Activated T-cell treated with anti-CD3 and anti-CD28 coated beads, Interleukin-2, amount 50 U/mL, for 72 hours (primary cell): ENCODE measurements at places on chromosomes 3 and 15. TPM values are rescaled to one million over a fixed set of nuclear protein-coding genes. Genes with fewer than 3 reads are reported as not detected.

GRCh38 chr3:18246336-18247060 is 178.6 kb downstream of the SATB1 start:
- H3K36me3 ChIP-seq: no peaks in the 10 kb centered on the region
- no peak overlapping the region for H3K27ac ChIP-seq
- H3K4me3 ChIP-seq: no peak overlapping the region
- peaks cover 11% of the 10 kb centered on the region for H3K27me3 ChIP-seq
- DNase-seq: no peak

GRCh38 chr3:101509811-101510210 is 3.2 kb downstream of the SENP7 start:
- H3K36me3 ChIP-seq: peaks cover 12% of the 10 kb centered on the region
- peaks cover 50% of the 10 kb centered on the region for H3K4me1 ChIP-seq
- DNase-seq: no peak
- peak overlapping the region; percentile 72 for H3K27ac ChIP-seq
- H3K4me3 ChIP-seq: no peak overlapping the region
- H3K27me3 ChIP-seq: no peaks in the 10 kb centered on the region

GRCh38 chr15:74319596-74320351 is 47.7 kb downstream of the CYP11A1 start:
- no peak for DNase-seq
- no peak overlapping the region for H3K4me3 ChIP-seq
- H3K4me1 ChIP-seq: peaks cover 15% of the 10 kb centered on the region
- H3K36me3 ChIP-seq: no peaks in the 10 kb centered on the region
- H3K27me3 ChIP-seq: no peaks in the 10 kb centered on the region

DNA sequence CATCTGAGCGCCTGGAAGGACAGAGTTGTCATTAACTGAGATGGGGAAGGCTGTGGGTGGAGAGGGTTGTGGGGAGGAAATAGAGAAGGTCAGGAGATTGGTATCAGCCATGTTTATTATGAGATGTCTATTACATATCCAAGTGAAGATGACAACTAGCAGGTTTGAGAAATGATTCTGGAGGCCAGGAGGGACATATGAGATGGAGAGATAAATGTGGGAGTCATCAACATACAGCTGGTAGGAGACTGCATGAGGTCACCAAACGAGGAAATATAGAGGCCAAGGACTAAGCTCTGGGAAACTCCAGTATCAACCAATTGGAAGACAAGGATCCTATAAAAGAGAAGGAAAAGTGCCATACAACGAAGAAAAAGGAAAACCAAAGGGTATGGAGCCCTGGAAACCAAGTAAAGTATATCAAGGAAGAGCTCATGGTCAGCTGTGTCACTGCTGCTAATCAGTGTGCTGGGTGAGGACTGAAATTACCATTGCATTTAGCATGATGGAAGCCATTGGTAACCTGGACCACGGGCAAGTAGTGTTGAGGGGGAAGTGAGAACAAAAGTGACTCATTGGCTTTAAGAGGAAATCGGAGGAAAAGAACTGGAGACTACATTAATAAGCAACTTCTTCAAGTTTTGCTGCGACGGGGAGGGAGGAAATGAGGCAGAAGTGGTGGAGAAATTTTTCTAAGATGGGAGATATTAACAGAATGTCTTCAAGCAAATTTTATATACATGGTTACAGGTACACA is 14.0 kb upstream of the UACA start:
- peaks cover 17% of the 10 kb centered on the region for H3K27me3 ChIP-seq
- no peaks in the 10 kb centered on the region for H3K36me3 ChIP-seq
- DNase-seq: no peak
- H3K4me3 ChIP-seq: no peak overlapping the region
- no peaks in the 10 kb centered on the region for H3K4me1 ChIP-seq

- no peak for DNase-seq
- no peaks in the 10 kb centered on the region for H3K36me3 ChIP-seq
- H3K4me3 ChIP-seq: no peak overlapping the region
- peaks cover 7% of the 10 kb centered on the region for H3K27me3 ChIP-seq
- no peaks in the 10 kb centered on the region for H3K4me1 ChIP-seq
- H3K27ac ChIP-seq: no peak overlapping the region
Observed at GRCh38 chr3:139309880-139310279, 33.9 kb upstream of the MRPS22 start.

DNA sequence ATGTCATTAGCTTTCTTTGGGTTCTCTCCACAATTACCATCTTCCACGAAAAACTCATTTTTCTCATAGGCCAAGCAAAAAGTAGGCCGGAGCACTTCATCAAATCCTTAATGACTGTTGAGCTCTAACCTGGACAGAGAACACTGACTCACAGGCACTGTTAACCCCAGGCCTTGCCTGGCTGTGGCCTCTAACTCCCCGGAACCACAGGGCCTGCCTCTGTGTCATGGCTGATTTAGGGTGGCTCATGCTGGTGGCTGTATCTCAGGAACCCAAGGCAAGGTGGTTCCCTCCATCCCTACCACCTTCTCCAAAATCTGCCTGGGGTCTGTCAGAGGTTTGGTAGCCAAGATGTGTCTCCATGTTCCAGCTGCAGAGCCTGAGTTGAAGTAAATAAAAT is 3.6 kb downstream of the CRTAP start:
- peaks cover 27% of the 10 kb centered on the region for H3K4me1 ChIP-seq
- no peaks in the 10 kb centered on the region for H3K27me3 ChIP-seq
- no peak overlapping the region for H3K4me3 ChIP-seq
- peak; percentile 11 for DNase-seq

- no peak for DNase-seq
- H3K27me3 ChIP-seq: no peaks in the 10 kb centered on the region
- peaks cover 18% of the 10 kb centered on the region for H3K4me1 ChIP-seq
Observed at GRCh38 chr3:136653628-136654027, 98.5 kb downstream of the STAG1 start.

DNA sequence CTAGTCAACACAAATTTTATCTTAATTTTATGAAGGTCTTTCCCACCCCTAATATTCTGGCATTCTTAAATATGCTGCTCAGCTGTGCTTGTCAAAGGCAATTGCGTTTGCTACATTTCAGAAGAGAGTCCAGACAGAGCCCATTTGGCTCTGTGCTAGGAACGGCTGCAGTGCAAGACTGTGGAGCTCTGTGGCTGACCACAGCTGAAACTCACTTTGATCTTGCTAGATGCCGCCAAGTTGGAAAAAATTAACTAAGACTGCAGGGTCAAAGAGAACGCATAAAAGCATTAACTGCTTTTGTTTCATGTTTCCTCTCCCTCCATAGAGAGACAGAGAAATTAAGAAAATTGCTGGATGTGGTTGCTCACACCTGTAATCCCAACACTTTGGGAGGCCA is 7.6 kb upstream of the PPP1R2 start:
- peak; percentile 53 for DNase-seq
- H3K27me3 ChIP-seq: no peaks in the 10 kb centered on the region
- peak overlapping the region; percentile 95 for H3K27ac ChIP-seq
- H3K4me3 ChIP-seq: peak overlapping the region; percentile 81

DNA sequence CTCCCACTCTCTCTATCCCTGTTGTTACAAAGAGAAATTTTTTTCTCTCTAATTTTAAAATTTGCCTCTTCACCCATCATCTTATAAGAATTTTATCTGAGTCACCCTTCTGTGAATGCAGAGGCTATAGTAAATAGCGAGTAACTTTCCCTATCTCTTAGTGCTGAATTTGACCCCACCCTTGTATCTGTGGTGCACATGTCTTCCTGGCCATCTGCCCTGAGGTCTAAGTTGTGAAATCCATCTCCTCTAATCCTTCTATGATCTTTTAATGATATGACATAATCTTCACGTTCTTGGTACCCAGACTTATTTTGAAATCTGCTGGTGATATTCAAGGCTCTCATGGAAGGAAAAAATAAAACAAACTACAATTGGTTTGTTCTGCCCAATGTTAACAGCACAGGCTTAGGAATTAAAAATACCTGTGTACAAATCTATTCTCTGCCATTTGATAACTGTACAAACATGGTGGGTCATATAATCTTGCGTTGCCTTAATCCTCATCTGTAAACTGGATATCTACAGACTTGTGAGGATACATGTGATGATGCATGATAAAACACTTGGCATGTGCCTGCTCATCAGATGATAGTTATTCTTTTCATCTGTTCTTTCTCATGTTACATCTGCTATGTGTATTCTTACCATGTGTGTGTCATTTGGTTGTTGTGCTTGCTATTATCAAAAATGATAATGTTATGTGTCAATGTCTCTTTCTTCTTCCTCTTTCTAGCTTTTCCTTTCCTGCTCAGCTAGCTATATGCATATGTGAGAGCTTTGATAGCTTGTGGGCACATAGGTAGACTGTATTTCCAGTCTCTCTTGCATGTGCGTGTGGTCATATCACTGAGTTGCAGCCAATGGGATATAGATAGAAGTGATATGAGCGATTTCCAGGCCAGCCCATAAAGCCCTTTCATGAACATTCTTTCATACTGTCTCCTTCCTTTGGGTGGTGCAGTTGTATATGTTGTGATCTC is 13.7 kb upstream of the CCR3 start:
- H3K36me3 ChIP-seq: peaks cover 2% of the 10 kb centered on the region
- no peak overlapping the region for H3K4me3 ChIP-seq
- H3K27ac ChIP-seq: no peak overlapping the region
- H3K27me3 ChIP-seq: peaks cover 71% of the 10 kb centered on the region

DNA sequence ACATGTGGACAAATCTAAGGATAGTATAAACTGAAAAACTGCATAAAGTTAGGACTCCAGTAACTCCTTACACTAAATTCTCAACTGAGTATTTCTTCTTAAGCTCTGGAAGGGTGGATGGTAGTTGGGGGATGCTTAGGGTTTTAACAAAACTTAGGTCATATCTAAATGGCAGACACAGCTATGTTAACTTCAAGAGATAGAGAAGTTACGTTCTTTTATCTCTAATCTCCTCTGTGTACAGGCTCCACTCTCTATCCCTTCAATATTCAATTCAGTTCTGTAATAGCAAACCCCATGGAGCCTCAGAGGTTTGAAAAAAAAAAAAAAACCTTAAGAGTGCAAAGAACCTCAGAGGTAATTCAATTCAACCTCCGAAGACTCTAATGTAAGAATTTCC is 3.1 kb downstream of the CMTM6 start:
- peaks cover 7% of the 10 kb centered on the region for H3K36me3 ChIP-seq
- H3K27ac ChIP-seq: peak overlapping the region; percentile 63
- no peak for DNase-seq
- H3K4me3 ChIP-seq: no peak overlapping the region
- H3K27me3 ChIP-seq: no peaks in the 10 kb centered on the region
- H3K4me1 ChIP-seq: peaks cover 62% of the 10 kb centered on the region

DNA sequence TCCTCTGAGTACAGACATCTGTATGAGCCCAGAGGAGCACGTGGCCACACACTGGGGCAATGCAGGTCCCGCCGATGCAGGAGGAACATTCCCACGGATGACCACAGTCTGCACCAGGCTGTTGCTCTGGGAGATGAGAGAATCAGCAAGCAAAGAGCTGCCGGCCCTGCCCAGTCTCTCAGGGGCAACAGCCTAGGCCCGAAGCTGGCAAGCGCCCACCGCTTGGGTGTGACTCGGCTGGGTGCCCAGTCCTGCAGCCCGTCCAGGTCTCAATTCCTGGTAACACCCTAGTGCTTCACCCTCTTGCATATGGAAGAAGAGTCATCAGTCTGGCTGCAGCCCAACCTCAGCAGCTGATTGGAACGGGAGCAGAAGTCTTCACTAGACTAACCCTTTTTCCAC is 153.7 kb upstream of the HES1 start:
- no peak overlapping the region for H3K4me3 ChIP-seq
- H3K27ac ChIP-seq: no peak overlapping the region
- no peaks in the 10 kb centered on the region for H3K36me3 ChIP-seq
- no peaks in the 10 kb centered on the region for H3K4me1 ChIP-seq
- H3K27me3 ChIP-seq: peaks cover 12% of the 10 kb centered on the region
- DNase-seq: no peak

Gene AMIGO3
- total RNA-seq: 0.19 TPM

Gene GRIP2
- 0.07 TPM for total RNA-seq

Gene PDHB
- total RNA-seq: 36.9 TPM

Gene CHDH
- 0.89 TPM for total RNA-seq

Gene TGM4
- not detected for total RNA-seq

Gene P2RY14
- total RNA-seq: 0.51 TPM

Gene XXYLT1
- 6.6 TPM for total RNA-seq

Gene SEMA6D
- total RNA-seq: not detected

Gene CD276
- total RNA-seq: 0.67 TPM

Gene DLL4
- 0.19 TPM for total RNA-seq

Gene A4GNT
- total RNA-seq: not detected

Gene NLGN1
- total RNA-seq: not detected

Gene CLRN1
- total RNA-seq: not detected
